Stomach (tissue), 19 donors: ENCODE measurements at places on chromosomes 4 and X.

DNA sequence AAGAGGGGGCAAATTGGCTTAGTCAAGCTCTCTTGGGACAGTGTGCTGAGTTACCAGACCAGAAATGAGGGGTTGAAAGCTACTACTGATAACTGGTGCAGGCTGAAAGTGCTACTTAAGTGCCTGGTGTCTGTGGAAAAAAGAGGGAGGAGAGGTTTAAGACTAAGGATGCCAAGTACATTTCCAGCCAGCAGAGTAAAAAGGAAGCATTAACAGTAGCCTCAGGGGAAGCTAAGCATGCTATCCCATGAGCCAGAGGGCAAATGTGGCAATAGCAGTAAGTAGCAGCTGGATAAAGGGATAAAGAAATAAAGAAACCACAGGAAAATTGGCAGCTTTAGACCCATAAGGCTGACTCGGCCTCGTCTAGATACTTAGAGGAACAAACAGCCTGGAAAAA, 196.3 kb upstream of the MAB21L2 start:
- H3K4me3 ChIP-seq: no peak overlapping the region
- DNase-seq: peak; percentile 21
- no peaks in the 10 kb centered on the region for H3K36me3 ChIP-seq

- no peak overlapping the region for H3K4me3 ChIP-seq
- no peak overlapping the region for H3K27ac ChIP-seq
- H3K4me1 ChIP-seq: no peaks in the 10 kb centered on the region
- DNase-seq: peak; percentile 29
- no peaks in the 10 kb centered on the region for H3K27me3 ChIP-seq
Measured at GRCh38 chr4:41656572-41657520, 91.7 kb downstream of the PHOX2B start.

GRCh38 chrX:46791927-46792809, 33.2 kb upstream of the SLC9A7 start:
- H3K27ac ChIP-seq: peak overlapping the region; percentile 69
- peak; percentile 41 for DNase-seq
- H3K27me3 ChIP-seq: no peaks in the 10 kb centered on the region
- peaks cover 19% of the 10 kb centered on the region for H3K4me1 ChIP-seq
- H3K4me3 ChIP-seq: no peak overlapping the region

DNA sequence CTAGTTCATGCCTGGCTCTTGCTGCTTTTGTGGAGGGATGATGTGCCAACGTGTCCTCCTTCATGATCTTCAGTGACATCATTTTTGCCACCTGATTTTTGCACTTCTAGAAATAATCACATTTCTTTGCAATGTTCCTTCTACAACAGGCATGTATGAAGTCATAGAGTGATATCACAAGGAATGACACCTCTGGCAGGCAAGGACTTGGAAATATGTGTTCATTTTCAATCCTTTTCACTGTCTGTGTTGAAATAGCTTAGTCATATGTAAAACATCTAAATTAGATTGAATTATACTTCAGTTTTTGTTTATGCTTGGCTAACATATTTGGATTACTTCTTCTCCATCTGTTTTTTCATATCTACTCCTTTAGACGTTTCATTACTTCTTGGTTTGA, 221.2 kb upstream of the STK26 start:
- H3K4me3 ChIP-seq: no peak overlapping the region
- DNase-seq: no peak
- no peaks in the 10 kb centered on the region for H3K4me1 ChIP-seq
- H3K36me3 ChIP-seq: no peaks in the 10 kb centered on the region
- no peak overlapping the region for H3K27ac ChIP-seq

DNA sequence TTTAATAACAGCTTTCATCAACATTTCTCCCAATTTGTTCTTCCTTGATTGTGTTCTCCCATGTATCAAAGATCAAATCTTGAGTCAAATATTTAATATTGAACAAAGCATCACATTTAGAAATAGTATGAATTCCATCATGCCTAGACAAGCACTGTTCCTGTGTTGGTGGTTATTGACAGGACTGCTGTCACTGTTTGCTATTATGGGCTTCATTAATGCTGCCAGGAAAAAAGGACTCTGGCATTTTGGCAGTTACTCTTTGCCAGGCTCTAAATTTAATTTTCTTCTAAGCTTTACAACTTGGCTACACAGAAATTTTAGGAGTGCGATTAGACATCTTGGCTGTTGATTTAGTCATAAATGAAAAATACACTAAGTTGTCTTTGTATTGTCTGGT, 295.9 kb upstream of the NRK start:
- H3K4me3 ChIP-seq: no peak overlapping the region
- H3K36me3 ChIP-seq: no peaks in the 10 kb centered on the region
- no peaks in the 10 kb centered on the region for H3K4me1 ChIP-seq
- no peak for DNase-seq
- H3K27me3 ChIP-seq: no peaks in the 10 kb centered on the region

- H3K4me1 ChIP-seq: no peaks in the 10 kb centered on the region
- peak overlapping the region; percentile 23 for H3K27ac ChIP-seq
- H3K27me3 ChIP-seq: no peaks in the 10 kb centered on the region
- H3K4me3 ChIP-seq: no peak overlapping the region
Measured at GRCh38 chr4:37837446-37837845, 11.0 kb downstream of the PGM2 start.

DNA sequence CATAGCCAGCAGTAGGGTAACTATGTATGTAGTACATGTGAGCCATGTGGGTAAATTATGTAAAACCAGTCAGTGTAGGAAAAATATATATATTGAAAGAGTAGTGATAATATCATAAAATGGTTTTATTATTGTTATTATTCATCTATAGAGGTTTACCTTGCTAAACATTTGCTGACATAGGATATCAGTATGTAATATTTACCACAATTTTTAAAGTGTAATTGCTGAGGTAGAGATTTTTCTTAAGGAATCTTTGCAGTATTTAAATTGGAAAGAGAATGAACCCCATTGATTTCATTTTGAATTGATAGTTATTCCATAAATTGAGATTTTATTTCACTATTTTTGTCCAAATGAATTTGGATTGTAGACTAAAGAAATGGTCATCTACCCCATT, 27.1 kb downstream of the SLAIN2 start:
- no peak for DNase-seq
- H3K27ac ChIP-seq: no peak overlapping the region
- H3K4me3 ChIP-seq: no peak overlapping the region
- no peaks in the 10 kb centered on the region for H3K27me3 ChIP-seq

- H3K36me3 ChIP-seq: no peaks in the 10 kb centered on the region
- DNase-seq: peak; percentile 36
- peak overlapping the region; percentile 86 for H3K27ac ChIP-seq
- peaks cover 11% of the 10 kb centered on the region for H3K4me1 ChIP-seq
Measured at GRCh38 chr4:147481577-147482109, 746 bp downstream of the EDNRA start.

DNA sequence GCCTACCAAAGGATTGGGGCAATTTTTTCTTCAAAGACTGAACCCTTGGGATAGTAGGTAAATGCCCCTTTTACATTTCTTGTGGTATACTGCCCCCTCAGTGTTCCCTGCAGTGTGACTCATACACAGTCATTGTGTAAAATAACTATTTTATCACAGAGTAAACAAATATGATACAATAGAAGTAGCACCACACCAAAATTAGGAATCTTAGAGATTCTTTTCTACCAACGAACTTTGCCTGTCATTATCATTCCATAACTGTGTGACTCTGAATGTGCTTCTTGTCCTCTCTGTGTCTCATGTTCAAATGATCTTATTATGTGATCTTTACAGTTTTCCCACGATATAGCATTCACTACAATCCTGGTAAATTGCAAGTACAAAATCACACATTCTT, 517.0 kb downstream of the ZIC3 start:
- no peaks in the 10 kb centered on the region for H3K4me1 ChIP-seq
- no peak overlapping the region for H3K27ac ChIP-seq
- no peaks in the 10 kb centered on the region for H3K27me3 ChIP-seq
- no peak for DNase-seq

GRCh38 chr4:141569141-141569540, 67.2 kb upstream of the IL15 start:
- no peaks in the 10 kb centered on the region for H3K4me1 ChIP-seq
- H3K27ac ChIP-seq: no peak overlapping the region
- H3K27me3 ChIP-seq: no peaks in the 10 kb centered on the region
- H3K36me3 ChIP-seq: no peaks in the 10 kb centered on the region
- no peak overlapping the region for H3K4me3 ChIP-seq

- peak overlapping the region; percentile 42 for H3K27ac ChIP-seq
Measured at GRCh38 chr4:168797738-168798375, 212.2 kb downstream of the CBR4 start.

DNA sequence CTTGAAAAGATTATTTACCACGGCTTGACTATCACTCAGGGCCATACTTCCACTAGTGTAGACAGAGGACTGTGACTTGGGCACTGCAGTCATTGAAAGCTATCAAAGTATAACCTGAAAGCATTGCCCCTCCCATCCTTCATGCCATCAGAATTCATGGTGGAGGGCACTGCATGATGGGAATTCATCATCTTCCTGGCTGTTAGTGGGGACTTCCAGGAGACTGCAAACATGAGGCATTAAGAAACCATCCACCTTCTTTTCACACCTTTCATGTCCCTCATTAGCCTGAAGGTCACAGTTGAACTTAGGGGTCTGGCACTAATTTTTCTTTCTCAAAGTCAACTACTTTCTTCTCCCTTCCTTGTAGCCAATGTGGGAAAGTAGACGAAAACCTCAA, 25.8 kb downstream of the VSIG4 start:
- H3K27me3 ChIP-seq: no peaks in the 10 kb centered on the region
- no peaks in the 10 kb centered on the region for H3K36me3 ChIP-seq
- no peak for DNase-seq
- H3K4me1 ChIP-seq: no peaks in the 10 kb centered on the region
- no peak overlapping the region for H3K4me3 ChIP-seq

- no peak overlapping the region for H3K27ac ChIP-seq
- no peaks in the 10 kb centered on the region for H3K27me3 ChIP-seq
- H3K4me3 ChIP-seq: no peak overlapping the region
- DNase-seq: no peak
- no peaks in the 10 kb centered on the region for H3K36me3 ChIP-seq
Measured at GRCh38 chrX:126557151-126557550, 4.5 kb upstream of the DCAF12L1 start.

- H3K36me3 ChIP-seq: no peaks in the 10 kb centered on the region
- H3K27me3 ChIP-seq: no peaks in the 10 kb centered on the region
- DNase-seq: no peak
- H3K4me1 ChIP-seq: no peaks in the 10 kb centered on the region
- H3K4me3 ChIP-seq: no peak overlapping the region
- no peak overlapping the region for H3K27ac ChIP-seq
Measured at GRCh38 chrX:25976683-25977310, 161.3 kb upstream of the MAGEB18 start.

DNA sequence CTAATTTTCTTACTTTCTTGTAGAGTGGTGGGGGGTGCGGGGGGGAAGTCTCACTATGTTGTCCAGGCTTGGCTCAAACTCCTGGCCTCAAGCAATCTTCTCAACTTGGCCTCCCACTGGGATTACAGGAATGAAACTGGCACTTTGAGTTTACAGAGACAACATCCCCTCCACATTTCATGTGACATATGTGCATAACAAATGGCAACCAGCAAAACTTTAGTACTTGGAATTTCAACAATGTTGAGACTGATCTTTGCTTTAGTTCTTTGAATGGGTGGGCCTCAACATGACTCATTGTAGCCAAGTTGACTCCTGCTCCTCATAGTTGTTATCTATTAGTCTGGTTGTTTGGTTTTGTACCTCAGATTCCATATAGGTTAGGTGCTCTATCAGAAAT, 11.4 kb upstream of the FMR1 start:
- no peaks in the 10 kb centered on the region for H3K27me3 ChIP-seq
- no peaks in the 10 kb centered on the region for H3K4me1 ChIP-seq
- H3K36me3 ChIP-seq: no peaks in the 10 kb centered on the region
- no peak for DNase-seq

- no peak for DNase-seq
- no peaks in the 10 kb centered on the region for H3K4me1 ChIP-seq
- H3K36me3 ChIP-seq: no peaks in the 10 kb centered on the region
- H3K27me3 ChIP-seq: no peaks in the 10 kb centered on the region
- no peak overlapping the region for H3K4me3 ChIP-seq
Measured at GRCh38 chrX:30822068-30822681, 66.9 kb downstream of the TAB3 start.
